Activated CD4-positive, alpha-beta T cell treated with anti-CD3 and anti-CD28 coated beads, Interleukin-2, amount 10 ng/mL, durations not matched to agents 7 days and 5 days (primary cell): ENCODE measurements at places on chromosomes 7 and 10.

- H3K4me1 ChIP-seq = no peaks in the 10 kb centered on the region
- DNase-seq = no peak
- peaks cover 4% of the 10 kb centered on the region for H3K36me3 ChIP-seq
These were observed 6.8 kb upstream of the CLDN12 start for GRCh38 chr7:90396420-90396819.

DNA sequence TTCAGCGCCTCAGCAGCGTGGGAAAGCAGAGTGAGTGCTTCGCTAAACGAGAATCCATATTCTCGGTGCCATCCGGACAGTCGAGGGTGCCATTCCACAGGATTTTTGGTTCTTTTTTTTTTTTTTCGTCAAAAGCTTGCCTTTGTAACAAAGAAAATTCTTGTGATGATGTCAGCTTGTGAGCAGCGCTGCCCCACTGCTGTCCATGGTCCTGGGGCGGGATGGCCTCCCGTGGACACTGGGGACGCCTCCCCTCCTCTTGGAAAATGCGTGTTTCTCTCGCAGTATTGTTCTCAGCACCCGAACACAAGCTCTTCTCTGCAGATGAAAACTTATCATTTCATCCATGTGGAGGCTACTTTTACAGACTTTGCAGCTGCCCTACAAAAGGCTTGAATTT is 477.4 kb downstream of the TCERG1L start:
- no peaks in the 10 kb centered on the region for H3K36me3 ChIP-seq
- H3K4me3 ChIP-seq = no peak overlapping the region
- no peak overlapping the region for H3K27ac ChIP-seq
- H3K4me1 ChIP-seq = peaks cover 2% of the 10 kb centered on the region
- H3K27me3 ChIP-seq = no peaks in the 10 kb centered on the region

DNA sequence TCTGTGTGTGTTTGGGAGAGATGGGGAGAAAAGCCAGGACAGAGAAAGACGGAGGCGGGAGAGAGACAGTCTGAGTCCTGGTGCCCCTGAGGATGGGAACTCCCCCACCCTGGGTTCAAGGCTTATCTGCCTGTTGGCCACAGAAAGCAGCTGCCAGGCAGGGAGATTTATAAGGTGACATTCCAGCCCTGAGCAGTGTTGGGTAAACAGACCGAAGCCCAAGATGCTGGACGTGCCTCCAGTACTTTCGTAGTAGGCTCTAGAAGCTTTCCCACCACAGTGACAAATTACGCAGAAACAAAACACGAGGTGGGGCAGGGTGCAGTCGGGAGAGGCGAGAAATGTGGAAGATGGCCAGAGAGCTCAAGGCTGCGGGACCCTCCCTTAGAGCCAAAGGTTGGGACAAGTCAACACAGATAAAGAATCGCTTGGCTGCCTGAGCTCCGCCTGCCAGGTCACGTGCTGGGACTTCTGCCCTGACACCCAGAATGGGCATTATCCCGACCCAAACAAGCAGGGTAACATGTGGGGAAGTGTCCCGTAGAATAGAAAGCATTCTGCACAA is 41.1 kb downstream of the CCDC3 start:
- no peak for DNase-seq
- H3K27me3 ChIP-seq = peaks cover 4% of the 10 kb centered on the region
- H3K36me3 ChIP-seq = no peaks in the 10 kb centered on the region
- H3K27ac ChIP-seq = no peak overlapping the region

DNA sequence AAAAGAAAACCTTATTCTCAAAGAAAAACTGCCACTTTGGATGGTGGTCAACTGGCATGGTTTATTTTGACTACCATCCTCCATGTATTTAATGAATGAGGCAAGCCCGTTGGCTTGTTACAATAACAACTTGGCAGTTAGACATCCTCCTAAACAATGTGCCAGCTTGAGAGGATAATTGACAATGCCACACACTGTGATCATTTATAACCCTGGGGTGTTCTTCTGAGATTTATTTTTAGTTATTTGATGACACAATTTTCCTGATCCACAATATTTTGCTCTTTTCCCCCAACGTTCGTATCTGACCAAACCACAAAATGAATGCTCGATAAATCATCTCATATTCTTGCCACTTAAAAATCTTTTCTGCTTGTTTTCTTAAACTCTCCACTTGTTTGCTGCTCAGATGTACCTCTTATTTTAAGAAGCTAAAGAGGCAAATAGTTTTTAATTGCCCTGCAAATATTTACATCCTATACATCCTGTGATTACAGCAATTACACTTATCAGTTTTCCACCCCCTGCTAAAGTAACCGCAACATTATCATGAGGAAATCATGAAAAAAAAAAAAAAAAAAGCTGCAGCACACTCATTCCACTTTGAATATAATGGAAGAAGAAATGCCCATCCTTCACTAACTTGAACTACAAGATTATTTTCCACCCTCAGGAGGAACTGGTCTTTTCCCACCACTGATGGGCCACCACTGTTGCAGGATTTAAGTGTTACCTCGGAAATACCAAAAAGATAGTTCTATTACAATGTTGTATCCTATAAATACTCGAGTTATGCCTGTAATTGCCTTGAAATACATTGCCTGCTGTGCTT is 119.9 kb downstream of the MBL2 start:
- H3K27ac ChIP-seq = no peak overlapping the region
- DNase-seq = no peak
- no peaks in the 10 kb centered on the region for H3K4me1 ChIP-seq
- H3K36me3 ChIP-seq = no peaks in the 10 kb centered on the region
- H3K27me3 ChIP-seq = no peaks in the 10 kb centered on the region

GRCh38 chr7:47818796-47819606 is 129.3 kb downstream of the PKD1L1 start:
- peak; percentile 65 for DNase-seq
- H3K27ac ChIP-seq = no peak overlapping the region
- H3K36me3 ChIP-seq = no peaks in the 10 kb centered on the region
- no peak overlapping the region for H3K4me3 ChIP-seq
- peaks cover 3% of the 10 kb centered on the region for H3K27me3 ChIP-seq

DNA sequence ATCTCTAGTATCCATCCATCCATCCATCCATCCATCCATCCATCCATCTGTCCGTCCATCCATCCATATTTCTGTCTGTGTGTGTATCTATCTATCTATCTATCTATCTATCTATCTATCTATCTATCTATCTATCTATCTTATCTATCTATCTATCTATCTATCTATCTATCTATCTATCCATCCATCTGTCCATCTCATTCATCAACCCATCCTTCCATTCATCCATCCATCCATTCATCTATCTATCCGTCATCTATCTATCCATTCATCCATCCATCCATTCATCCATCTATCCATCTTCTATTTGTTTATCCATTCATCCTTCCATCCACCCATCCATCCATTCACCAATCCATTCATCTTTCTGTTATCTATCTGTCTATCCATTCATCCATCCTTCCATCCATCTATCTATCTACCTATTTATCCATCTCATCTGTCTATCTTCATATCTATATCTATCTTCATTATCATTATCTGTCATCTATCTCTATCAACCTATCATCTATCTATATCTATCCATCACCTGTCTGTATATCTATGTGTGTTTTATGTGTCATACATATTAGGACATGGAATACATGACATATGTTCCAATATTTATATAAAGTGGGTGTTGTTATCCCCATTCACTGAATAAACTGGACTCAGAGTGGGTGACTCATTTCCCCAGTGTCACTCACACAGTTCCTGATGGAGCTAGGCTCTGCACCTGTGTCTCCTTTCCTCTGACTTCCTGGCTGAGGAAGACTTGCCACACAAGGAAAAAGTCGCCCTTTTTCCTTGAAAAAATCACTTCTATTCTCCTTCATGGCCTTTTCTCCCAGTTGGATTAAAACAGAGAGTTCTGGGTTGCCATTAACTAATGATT is 200.1 kb downstream of the CCDC3 start:
- no peaks in the 10 kb centered on the region for H3K4me1 ChIP-seq
- no peak for DNase-seq
- H3K27me3 ChIP-seq = no peaks in the 10 kb centered on the region

DNA sequence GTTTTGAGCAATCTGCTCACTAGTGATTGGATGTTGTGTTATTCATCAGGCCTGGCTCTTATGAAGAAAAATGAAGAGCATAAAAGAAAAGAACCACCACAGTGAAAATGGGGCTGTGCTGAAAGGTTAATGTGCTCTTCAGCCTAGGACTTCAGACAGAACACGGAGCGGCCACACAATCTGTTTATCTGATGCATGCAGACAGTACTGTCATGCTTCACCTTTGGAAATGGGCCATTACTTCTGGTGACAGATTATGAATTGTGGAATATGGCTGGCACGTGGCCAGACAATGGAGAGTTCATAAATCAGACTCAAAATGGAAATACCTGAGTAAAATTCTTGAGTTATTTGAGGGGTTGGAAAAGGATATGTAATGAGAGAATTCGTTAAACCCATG is 86.0 kb upstream of the NOBOX start:
- H3K27ac ChIP-seq = no peak overlapping the region
- no peaks in the 10 kb centered on the region for H3K27me3 ChIP-seq
- DNase-seq = no peak
- no peak overlapping the region for H3K4me3 ChIP-seq
- H3K36me3 ChIP-seq = no peaks in the 10 kb centered on the region

DNA sequence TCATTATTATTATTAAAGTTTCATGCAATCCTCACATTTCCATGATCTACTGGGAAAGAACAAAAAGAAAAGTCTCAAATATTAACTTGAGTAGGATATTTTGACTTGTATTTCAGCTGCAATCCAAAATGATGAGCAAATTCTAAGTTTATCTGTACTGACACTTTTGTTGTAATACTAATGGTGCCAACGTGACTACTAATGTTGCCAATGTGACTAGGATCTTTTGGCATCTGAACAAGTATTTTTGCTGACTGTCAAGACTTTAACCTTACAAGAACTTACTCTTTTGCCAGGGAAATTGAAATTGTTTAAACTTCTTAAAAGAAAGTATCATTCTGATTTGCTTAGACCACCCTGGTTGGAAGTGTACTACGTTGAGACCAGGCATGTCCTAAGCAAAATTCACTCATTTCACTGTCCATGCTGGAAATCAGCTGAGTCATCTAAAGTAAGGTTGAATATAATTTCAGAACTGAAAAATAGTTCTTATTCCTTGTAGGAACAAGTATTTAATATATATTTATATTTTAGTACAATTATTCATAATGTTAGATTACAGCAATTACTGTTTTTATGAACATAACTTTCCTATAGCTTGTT is 78.5 kb upstream of the LYZL1 start:
- no peak overlapping the region for H3K4me3 ChIP-seq
- no peaks in the 10 kb centered on the region for H3K36me3 ChIP-seq
- H3K27ac ChIP-seq = no peak overlapping the region
- peaks cover 3% of the 10 kb centered on the region for H3K27me3 ChIP-seq
- no peaks in the 10 kb centered on the region for H3K4me1 ChIP-seq
- no peak for DNase-seq

DNA sequence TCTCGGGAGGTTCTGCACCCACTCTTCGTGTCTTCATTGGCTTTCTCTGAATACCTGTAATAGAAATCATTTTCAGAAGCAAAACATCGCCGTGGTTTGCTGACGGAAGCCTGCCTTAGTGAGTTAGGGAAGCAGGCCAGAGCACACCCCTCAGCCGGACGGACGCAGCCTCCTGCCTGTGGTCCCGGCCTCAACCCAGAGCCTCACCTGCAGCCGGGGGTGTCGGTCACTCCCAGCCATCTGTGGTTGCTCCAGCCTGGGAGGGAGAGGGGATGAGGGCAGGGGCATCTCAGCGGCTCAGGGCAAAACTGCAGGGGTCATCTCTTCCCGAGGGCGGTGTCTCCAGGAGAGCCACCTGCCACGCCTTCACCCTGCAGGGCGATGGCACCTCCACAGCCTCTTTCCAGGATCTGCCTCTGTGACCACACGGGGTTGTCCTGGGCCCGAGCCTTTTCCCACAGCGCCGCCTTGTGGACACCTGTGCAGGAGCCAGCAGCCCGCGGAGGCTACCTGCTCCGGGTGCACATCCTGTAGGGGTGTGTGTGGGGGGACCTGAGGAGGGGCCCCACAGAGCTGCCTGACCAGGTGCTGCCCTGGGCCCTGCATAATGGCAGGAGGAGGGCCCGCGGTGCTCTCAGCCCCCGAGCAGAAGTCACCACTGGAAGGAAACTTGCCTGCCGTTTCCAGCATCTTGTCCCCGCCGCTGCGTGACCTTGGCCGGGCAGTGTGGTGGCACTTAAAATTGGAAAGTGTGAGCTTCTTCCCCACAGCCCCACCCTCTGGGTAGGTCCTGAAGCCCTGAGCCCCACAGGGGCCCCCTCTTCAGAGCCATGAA is 21.6 kb upstream of the AP5Z1 start:
- no peaks in the 10 kb centered on the region for H3K27me3 ChIP-seq
- H3K4me1 ChIP-seq = peaks cover 20% of the 10 kb centered on the region
- peak overlapping the region; percentile 64 for H3K27ac ChIP-seq
- peak; percentile 87 for DNase-seq
- no peak overlapping the region for H3K4me3 ChIP-seq

DNA sequence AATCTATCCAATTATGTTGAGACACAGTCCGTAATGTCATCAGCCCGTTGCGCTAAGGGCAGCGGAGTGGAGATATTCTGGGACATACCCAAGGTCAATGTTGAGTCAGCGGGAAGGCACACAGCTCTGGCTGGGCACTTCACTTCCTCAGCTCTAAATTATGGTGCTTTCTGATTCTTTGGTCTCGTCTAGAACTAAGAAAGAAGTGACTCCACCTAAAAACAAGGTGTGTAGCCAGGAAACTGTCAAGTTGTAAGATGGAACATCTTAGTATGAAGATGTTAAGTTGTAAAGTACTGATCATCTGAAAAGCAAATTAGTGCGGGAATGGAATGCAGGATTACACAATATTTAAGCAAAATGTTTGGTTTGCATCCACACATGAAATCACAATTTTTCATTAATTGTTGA is 43.1 kb downstream of the BAIAP2L1 start:
- H3K4me1 ChIP-seq = no peaks in the 10 kb centered on the region
- H3K4me3 ChIP-seq = no peak overlapping the region
- DNase-seq = no peak
- H3K36me3 ChIP-seq = no peaks in the 10 kb centered on the region
- no peaks in the 10 kb centered on the region for H3K27me3 ChIP-seq

DNA sequence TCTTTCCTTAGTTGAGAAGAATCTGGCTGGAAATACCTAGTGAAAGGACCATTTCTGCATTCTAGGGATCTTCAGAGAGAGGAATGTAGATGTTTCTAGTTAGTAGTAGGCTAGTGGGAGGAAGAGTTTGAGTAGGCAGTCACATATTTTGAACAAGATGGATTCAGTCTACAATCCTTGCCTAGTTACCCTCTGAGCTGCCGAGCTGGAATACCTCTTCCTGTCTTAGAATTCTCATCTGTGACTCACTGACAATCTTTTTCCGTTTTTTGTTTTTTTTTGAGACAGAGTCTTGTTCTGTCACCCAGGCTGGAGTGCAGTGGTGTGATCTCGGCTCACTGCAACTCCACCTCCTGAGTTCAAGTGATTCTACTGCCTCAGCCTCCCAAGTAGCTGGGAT is 30.7 kb upstream of the PLPP4 start:
- no peak overlapping the region for H3K27ac ChIP-seq
- no peak overlapping the region for H3K4me3 ChIP-seq
- H3K36me3 ChIP-seq = no peaks in the 10 kb centered on the region
- peaks cover 1% of the 10 kb centered on the region for H3K4me1 ChIP-seq
- DNase-seq = no peak

GRCh38 chr10:7199152-7199760 is 211.6 kb downstream of the SFMBT2 start:
- DNase-seq = no peak
- no peaks in the 10 kb centered on the region for H3K27me3 ChIP-seq
- no peak overlapping the region for H3K4me3 ChIP-seq
- no peak overlapping the region for H3K27ac ChIP-seq
